ENCODE measurements at places on chromosomes 5 and 9.

GRCh38 chr5:107474361-107474715 lies 196.4 kb downstream of the EFNA5 start:
- DNase-seq, result no peak

DNA sequence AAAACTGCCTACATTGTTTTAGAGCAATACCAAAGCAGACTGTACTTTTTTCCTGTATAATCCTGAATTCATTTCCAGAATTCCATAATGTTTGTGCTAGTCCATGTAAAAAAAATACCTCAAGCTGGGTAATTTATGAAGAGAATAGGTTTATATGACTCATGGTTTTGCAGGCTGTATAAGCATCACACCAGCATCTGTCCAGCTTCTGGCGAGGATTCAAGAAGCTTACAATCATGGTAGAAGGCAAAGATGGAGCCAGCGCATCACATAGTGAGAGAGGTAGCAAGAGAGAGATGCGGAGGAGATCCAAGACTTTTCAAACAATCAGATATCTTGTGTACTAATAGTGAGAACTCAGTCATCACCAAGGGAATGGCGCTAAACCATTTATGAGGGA lies 280.3 kb upstream of the CDH9 start:
- no peak for DNase-seq

DNA sequence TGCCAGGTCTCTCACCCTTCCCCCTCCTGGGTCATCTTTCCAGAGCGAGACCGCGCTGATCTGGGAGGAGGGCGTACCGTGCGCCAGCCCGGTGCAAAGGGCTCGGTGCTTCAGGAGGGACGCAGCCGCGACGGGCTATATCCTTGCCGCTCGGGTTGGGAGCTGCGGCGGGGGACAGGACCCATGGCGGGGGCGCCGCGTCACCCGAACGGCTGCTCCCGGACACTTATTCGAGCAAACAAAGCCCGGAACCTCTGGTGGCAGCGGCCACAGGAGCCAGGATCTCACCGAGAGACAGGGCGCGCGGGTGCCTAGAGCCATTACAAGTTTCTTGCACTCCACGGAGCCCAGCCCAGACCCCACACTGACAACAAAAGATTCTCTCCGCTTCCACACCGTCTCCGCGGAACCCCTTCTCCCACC lies 1.3 kb downstream of the SEMA6A start:
- DNase-seq, result peak; percentile 49

- DNase-seq, result no peak
Observed at GRCh38 chr5:57244331-57244730, 70.5 kb downstream of the GPBP1 start.

- no peak for DNase-seq
Observed at GRCh38 chr5:64595031-64595855, 89.4 kb downstream of the RGS7BP start.

- no peak for DNase-seq
Observed at GRCh38 chr5:79518718-79519117, 4.8 kb upstream of the HOMER1 start.

GRCh38 chr5:120258123-120258522 lies 206.0 kb upstream of the PRR16 start:
- no peak for DNase-seq

DNA sequence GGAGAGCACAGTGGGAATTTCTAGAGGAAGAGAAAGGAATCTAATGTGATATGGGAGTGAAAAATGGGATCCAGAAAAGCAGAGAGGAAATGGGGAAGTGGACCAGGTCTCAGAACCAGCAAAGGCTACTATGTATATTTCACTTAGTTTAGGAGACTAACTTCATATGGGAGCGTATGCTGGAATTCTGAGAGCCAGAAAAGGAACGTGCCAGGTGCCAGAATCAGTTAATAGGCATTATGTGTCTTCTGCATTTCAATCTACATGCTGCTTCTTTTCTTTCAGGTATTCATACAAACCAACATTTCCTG lies 28.5 kb upstream of the IFNA14 start:
- DNase-seq, result no peak

- DNase-seq, result peak; percentile 35
Observed at GRCh38 chr5:157603333-157604190, 28.0 kb upstream of the ADAM19 start.

DNA sequence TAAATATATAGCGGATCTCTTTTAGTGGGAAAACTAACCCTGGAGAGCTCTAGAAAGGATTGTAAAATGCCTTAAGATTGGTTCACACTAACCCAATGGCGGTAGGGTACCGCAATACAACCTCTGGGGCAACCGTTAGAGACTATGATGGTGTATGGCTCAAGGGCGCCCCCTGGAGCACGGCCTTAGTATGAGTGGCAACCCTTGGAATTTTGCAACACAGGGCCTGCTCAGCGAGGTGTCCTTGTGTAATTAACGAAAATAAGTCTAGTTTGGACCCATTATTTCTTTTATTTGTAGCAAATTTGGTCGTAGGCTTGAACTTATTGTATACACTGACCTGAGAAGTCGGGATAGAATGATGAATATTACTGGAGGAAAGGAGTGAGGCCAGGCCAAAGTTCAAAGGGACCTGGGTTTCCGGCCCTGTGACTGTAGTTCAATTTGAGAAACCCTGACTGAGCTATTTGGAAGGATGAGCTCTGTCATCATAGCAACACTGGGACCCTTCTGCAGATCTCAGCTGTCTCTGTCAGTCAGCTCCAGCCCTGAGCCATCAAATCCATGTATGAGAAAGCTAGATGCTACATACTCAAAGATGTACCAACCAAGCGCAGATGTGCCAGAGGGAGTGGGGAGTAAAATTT lies 54.8 kb downstream of the CAMK4 start:
- DNase-seq, result peak; percentile 80

- DNase-seq, result no peak
Observed at GRCh38 chr5:68134669-68135313, 80.8 kb upstream of the PIK3R1 start.

DNA sequence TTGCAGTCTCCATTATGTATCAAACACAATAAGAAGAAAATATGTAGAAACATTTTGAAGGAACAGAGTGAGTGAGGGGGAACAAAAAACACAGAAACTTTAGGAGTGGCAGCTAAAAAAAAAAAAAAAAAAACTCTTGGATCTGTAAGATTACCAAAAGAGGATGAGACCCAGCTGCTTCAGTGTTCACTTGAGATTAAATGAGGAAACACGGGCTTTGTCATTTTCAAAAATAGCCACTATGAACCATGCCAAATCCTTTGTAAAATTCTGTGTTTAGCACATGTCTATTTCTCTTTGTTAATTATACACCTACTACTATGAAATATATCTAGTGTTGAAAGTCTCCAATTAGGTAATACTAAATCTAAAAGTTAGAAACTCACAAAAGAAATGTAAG lies 485.9 kb downstream of the EFNA5 start:
- no peak for DNase-seq

DNA sequence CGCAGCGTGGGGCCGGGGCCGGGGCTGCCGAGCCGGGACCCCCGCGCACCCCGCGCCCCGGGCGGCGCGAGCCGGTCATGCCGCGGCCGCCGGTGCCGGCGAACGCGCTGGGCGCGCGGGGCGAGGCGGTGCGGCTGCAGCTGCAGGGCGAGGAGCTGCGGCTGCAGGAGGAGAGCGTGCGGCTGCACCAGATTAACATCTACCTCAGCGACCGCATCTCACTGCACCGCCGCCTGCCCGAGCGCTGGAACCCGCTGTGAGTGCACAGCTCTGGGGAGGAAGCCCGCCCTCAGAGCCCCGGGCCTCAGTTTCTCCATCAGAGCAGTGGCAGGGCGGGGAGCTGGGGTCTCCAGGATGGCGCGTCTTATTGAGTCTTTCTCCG lies 335 bp downstream of the GALNT12 start:
- no peak for DNase-seq

- DNase-seq, result no peak
Observed at GRCh38 chr9:16356196-16356765, 514.2 kb downstream of the BNC2 start.

GRCh38 chr5:33401482-33402390 lies 39.0 kb upstream of the TARS1 start:
- DNase-seq, result no peak

GRCh38 chr5:95798048-95798447 lies 24.5 kb downstream of the GLRX start:
- no peak for DNase-seq

DNA sequence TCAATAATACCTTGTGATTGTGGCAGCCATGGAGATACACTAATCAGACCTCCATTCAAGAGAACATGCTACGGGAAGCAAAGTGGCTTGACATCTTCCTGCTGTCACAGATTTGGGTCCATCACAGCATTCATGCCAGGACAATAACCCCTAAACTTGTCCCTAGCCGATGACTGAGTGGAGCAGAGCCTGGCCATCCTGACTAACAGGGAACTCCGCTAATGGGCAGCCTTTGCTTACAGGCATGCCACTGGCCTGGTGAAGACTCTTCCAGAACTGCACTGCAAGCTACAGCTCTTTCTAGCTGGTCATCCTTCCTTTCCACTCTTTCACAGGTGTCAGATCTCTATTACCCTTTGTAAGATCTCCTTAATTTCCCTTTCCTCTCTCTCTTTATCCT lies 16.0 kb downstream of the FAM174A start:
- DNase-seq, result no peak

DNA sequence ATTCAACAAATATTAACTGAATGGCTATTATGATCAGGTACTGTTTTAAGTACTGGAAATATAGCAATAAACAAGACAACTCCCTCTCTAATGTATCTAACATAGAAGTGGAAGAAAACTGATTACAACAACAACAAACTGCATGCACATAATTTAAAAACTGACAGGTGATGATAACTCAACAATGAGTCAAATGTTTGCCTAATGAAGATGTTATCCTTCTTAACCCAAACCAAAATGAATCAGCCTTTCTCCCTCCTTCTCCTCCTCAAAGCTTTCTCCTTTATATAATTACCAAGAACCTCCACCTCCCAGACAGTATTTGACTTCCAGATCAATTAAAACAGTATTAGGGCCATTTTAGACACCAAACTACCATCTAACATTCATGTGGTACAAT lies 49.3 kb downstream of the RICTOR start:
- no peak for DNase-seq

- no peak for DNase-seq
Observed at GRCh38 chr5:144638787-144639186, 468.1 kb downstream of the KCTD16 start.

DNA sequence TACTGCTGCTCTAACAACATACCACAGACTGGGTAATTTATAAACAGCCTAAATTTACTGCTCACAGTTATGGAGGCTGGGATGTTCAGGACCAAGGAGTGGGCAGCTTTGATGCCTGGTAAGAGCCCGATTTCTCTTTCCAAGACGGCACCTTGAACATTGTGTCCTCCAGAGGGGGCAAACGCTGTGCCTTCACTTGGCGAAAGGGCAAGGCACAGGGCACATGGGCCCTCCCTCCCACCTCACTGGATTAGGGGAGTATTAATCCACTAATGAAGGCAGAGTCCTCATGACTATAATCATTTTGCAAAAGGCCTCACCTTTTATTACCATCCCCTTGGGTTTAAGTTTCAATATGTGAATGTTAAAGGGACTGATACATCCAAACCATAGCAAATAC lies 397.7 kb downstream of the TMEM38B start:
- no peak for DNase-seq

Measured in stimulated activated effector memory CD8-positive, alpha-beta T cell treated with anti-CD3 and anti-CD28 coated beads, Interleukin-12 subunit alpha, Interleukin-12 subunit beta, amount 100 ng/mL, for 72 hours (primary cell).